ENCODE measurements at places on chromosomes 11 and 22.

- DNase-seq = no peak
Observed at GRCh38 chr11:126111458-126112116, 48.9 kb upstream of the CDON start.

DNA sequence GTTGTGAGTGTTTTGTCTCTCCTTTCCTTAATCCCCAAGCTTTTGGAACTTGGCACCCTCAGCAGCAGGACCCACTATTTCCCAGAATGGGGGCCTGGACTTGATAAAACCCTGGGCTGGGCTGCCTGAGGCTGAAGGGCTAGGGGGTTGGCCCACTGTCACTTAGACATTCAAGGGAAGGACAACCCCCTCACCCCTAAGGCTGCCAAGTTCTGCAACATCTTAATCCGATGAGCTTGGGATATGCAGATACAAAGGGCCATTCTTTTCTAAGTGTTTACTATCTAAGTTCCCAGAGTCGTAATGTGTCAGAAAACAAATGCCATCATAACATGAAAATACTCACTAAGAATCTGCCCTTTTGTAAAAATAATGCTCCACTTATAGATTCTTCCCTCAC lies 42.9 kb downstream of the IRAG1 start:
- DNase-seq = no peak

- no peak for DNase-seq
Observed at GRCh38 chr11:99968336-99968735, 718.8 kb upstream of the ARHGAP42 start.

- no peak for DNase-seq
Observed at GRCh38 chr22:19047993-19048392, 74.2 kb downstream of the DGCR2 start.

GRCh38 chr11:83609191-83609590 lies 323.0 kb upstream of the CCDC90B start:
- no peak for DNase-seq

DNA sequence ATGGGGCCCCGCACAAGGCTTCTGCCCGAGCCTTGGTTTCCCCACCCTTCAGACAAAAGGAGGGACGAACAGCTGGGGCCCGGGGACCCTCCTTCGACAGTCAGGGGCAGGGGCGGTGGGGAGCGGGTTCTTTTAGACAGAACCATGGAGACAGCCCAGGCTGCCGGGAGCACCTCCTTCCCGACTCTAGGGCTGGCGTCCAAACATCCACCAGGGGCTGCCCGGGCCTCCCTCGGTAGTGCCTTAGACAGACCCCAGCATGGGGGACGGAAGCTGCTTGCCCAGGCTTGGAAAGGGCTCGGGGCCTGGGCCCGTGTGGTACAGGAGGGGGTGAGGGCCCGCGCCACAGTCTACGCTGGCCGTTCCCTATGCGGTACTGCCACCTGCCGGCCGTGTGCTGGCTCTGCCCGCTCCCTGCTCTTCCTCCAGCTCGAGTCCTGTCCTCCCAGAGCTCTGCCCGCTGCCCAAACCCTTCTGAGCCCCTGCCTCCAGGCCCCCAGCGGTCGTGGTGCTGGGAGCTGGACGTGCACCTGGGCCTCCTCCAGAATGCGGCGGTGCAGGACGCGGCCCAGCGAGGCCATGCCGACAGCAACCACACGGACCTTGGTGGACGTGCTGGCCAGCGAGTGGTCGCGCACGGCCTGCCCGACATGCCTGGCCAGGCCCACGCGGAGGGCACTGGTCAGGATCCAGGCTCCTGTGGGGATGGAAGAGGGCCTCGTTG lies 20.1 kb downstream of the TSSC4 start:
- peak; percentile 89 for DNase-seq

DNA sequence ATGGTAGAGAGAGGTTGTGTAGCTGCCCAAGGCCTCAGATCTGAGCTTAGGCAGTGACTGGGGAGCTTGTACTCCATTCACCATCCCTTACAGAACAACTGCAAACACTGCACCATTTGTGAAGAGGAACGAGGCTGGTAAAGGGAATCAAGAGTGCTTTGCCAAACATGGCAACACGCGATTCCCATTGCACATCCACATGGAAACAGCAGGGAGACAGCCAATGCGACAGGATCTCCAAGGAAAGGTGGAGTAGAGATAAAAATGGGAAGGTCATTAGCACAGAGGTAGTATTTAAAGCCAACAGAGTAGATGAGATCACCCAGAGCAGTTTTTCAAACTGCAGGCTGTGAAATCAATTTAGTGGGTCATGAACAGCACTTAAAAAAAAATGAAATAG lies 42.0 kb downstream of the TCF20 start:
- no peak for DNase-seq

DNA sequence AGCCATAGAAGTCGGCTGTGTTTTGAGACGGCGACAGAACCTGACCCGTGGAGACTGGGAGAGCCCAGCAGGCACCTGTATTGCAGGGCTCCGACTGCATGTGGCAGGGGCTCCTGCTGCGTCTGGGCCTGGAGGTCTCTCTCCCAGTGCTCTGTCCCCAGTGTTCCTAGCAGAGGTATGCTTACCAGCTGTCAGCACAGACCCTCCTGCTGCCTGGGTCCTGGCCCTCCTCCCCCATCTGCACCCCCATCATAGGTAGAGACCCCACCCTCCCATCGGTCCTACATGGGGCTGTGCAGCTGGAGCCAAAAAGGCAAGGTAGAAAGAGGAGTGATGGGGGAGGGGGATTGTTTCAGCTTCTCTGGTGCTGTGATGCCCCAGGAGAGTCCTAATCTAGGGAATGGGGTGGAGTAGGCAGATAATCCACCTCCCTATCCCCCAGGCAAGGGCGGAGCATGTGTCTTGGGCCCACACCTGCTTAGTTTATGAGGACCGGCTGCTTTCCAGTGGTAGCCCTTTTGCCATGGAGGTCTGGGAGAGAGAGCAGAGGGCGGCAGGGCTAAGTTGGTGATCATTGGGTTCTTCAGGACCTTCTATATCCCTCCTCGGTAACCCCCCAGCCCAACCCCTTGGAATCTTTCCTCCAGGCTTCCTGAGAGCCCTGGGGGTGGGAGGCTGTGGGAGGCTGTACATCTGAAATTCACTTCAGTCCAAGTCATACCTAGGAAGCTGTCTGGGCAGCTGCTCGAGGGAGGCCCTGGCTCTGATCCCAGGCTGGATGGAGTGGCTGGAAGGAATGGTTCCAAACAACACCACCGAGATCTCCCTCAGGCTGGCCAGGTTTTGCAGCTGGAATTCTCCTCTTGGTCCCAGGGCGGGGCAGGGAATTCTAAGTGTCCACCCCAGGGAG lies 5.3 kb downstream of the SLC7A4 start:
- DNase-seq = no peak

DNA sequence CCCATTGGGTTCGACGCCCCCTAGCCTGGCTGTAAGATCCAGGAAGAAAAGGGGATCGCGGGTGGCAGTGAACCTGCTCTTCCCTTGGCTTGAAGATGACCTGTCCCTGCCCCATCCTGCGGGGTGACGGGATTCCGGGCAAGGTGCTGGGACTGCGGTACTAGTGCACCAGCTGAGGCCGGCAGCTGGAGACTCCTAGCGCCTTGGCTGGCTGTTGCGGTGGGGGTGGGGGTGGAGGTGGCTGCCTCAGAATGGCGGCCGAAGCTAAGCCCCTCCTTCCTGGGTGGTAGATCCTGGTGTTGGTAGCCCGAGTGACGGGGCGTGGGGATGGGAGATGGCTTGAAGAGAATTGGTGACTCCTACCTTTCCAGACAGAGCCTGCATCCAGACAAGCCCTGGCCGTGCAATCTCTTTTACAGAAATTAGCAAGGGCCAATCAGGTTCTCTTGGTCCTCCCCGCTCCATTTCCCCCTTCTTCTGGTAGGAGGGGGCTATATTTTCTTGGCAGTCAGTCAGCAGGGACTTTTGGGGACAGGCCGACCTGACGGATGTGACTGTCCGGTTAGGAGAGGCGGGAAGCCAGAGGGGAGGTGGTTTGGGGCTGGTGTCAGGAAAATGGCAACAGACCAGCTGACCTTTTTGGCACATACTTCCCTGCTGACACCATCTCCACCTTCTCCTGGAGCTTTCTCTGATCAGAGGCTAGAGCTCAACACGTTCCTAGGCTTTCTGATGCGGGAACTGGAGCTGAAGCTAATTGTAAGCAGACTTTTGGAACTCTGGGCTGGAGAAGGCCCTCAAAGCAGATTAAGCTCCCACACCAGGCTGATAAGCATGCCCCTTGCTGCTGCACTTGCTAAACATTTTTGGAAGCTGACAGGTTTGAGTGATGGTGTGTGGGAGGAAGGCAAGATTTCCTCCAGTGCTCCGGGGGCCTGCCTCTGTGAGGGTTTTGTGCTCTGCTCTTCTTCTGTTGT lies 2.0 kb downstream of the NAV2 start:
- peak; percentile 51 for DNase-seq

GRCh38 chr22:17138513-17138912 lies 17.4 kb upstream of the TMEM121B start:
- DNase-seq = no peak

GRCh38 chr11:114921697-114922096 lies 243.4 kb downstream of the NXPE2 start:
- DNase-seq = no peak

- no peak for DNase-seq
Observed at GRCh38 chr22:24053481-24054226, 42.5 kb downstream of the CABIN1 start.

DNA sequence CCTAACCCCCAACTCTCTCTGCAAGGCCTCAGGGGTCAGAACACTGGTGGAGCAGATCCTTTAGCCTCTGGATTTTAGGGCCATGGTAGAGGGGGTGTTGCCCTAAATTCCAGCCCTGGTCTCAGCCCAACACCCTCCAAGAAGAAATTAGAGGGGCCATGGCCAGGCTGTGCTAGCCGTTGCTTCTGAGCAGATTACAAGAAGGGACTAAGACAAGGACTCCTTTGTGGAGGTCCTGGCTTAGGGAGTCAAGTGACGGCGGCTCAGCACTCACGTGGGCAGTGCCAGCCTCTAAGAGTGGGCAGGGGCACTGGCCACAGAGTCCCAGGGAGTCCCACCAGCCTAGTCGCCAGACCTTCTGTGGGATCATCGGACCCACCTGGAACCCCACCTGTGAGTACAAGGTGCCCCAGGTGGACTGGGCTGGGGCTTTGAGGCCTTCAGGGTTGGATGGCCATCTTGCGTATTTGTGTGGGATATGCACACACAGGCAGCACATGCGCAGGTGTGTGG lies at the start of gene BEST1:
Gene BEST1, plus strand, starts transcription at position 317 of the 513 bp plus-strand sequence. CDS start 1,456 bp downstream, outside the sequence.
- no peak for DNase-seq

DNA sequence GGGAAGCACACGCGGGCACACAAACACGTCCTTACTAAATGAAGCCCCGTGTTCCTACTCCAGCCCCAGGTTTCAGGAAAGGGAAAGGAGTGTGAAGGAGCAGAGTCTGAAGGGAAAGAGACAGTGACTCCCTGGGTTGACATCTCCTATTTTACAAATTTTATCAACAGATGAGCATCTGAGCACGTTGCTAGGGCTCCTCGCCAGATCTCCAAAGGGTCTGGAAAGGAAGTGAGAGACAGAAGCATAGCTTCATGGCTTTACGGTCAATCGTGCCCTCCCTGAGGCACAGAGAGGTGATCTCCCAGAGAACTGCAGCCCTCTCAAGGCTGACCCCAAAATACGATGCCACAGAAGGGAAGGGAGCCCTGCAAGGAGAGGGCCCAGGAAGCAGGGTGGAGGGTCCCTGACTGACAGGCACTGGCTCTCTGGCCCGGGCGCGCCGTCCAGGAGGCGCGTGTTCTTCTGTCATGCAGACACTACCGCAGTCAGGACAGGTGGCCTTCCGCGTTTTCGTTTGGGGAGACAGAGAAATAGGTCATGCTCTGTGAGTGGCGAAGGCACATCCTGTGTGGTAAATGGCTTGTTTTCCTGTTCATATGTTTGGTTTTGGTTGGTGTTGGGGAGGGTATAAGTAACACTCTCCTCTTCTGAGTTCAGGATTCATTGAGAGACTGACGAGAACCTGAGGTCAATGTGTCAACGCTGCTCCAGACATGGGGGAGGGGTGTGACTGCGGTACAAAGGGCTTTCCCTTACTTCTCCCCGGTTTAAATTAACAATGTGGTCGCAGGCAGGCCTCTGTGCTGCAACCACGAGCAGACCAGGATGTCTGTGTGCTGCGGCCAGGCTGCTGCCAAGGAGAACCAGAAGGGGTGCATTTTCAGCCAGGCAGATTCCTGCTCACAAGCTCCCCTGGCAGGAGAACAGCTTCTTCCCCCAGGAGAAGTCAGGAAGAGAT lies 813.3 kb downstream of the OPCML start:
- DNase-seq = no peak

DNA sequence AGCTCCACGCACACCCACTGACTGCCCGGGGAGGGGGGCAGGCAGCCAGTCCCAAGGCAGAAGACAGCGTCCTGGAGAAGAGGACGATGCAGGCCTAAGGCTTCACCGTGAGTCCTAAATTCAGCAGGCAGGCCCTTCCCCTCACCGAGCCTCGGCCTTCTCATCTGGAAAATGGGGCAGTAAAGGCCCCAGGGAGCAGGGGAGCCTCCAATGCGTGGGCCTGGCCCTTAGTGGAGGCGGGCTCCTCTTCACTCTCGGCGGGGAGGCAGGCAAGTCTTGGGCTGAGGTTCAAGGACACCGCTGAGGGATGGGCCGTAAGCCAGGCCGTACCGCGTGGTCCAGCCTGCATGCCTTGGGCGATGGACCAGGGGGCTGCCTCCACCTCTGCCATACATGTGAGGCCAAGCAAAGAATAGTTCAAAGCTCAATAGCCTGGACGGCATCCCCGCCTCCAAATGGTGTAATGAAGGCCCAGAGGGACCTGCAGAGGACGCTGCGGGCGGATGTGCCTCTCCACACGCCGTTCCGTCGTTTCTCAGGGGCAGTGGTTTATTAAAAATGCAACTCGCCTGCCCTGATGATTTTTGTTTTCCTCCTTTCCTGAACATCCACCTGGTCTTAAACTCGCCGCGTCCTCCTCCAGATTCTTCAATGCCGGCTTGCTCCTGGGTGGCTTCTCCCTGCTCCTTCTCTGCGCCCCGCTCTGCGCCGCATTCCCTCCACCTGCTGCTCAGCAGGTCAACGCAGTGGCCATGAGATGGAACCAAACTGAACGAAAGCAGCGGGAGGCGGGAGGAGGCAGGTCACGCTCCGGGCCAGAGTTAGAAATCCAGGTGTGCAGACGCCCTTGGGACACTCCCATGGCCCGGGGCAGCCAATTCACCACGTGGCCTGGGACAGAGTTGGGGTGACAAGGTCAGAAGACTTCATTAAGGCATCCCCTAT lies 627.8 kb downstream of the TBC1D22A start:
- no peak for DNase-seq

GRCh38 chr11:46658259-46658658 lies 40.9 kb downstream of the ATG13 start:
- DNase-seq = no peak

DNA sequence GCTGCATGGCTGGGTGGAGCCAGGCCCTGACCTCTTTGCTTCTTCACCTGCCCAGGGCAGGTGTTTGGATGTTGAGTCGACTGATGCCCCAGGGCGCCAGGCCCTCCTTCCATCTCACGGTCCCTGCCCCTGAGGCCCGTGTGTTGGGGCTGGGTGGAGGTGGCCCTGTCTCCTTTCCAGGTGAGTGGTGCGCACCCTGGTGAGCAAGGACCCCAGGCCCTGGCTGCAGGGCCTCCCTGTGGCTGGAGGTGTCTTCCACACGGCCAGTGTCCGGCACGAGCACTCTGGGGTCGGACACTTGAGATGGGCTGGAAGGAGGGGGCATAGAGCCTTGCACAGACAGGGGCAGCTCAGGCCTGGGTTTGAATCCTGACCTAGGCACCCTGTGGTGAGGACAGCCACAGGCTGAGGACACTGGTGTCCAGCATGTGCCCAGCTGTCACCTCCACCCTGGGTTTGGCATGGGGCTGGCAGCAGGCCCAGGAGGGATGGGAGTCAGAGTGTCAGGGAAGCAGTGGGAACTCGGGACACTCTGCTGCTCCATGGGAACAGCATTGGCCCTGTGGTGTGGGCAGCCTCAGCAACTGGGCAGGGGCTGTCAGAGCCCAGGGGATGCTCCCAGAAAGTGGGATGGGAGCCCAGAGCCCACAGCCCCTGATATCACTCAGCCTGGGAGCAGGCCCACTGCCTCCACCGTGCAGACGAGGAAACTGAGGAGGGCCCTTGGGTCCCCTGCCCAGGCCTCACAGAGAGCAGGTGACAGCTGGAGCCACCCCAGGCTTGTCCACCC lies 37.1 kb upstream of the CCDC188 start:
- DNase-seq = no peak
